ENCODE measurements at places on chromosomes 2 and 18.

- no peak for DNase-seq
These were observed 114.3 kb upstream of the MGAT5 start for GRCh38 chr2:134139611-134140010.

GRCh38 chr18:40415176-40415791 lies 1539.8 kb upstream of the PIK3C3 start:
- DNase-seq = no peak

DNA sequence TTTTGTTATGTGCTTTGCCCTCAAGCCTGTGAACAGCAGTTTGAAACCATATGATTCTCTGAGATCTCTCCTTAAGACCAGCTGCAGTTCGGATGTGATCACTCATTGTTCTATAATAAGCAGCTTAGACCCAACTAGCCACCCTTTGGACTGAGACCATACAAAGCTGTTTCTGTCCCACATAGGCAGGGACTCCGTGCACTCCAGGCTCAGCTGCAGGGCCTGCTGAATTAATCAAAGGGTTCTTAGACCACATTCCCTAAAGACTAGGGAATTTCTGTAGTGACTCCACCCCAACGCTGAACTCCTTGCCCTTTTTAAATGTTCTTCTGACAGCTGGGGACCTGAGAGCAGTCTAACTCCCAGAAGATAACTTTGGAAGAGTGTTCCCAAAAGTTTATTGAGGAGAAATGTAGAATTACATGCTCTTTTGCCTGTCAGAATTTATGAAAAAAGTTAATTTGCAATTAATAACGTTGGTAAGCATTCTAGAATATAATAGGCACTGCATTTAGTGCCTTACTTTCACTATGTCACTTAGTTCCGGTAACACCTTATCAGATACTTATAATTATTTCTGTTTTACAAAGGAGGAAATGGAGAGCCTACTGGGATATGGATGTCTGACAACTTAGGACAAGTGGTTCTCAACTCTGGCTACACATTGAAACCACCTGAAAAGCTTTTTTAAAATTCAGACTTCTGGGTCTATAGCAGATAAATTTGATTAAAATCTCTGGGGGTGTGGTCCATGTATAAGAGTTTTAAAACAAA lies 42.3 kb downstream of the GULP1 start:
- DNase-seq = no peak

- DNase-seq = peak; percentile 31
These were observed 109.7 kb downstream of the FOXI3 start for GRCh38 chr2:88342749-88343148.

- DNase-seq = no peak
These were observed 52.5 kb upstream of the EML6 start for GRCh38 chr2:54671010-54671409.

DNA sequence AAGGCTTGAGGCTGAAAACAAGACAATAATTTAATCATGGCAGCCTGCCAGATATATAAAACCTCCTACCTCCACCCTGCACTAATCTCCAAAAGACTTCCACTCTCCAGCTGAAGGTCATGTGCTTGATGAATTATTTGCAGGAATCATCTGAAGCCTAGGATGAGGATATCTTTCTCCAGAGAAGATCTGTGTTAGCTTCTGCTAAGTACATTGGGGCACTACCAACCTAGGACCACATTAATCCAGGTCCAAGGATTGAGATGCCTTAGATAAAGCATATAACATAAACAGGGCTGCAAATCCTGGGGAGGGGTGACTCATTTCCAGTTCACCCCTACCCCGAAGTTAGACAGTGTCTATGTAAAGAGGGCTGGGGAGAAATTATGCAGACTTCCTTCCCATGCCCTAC lies 80.5 kb upstream of the FRZB start:
- no peak for DNase-seq

DNA sequence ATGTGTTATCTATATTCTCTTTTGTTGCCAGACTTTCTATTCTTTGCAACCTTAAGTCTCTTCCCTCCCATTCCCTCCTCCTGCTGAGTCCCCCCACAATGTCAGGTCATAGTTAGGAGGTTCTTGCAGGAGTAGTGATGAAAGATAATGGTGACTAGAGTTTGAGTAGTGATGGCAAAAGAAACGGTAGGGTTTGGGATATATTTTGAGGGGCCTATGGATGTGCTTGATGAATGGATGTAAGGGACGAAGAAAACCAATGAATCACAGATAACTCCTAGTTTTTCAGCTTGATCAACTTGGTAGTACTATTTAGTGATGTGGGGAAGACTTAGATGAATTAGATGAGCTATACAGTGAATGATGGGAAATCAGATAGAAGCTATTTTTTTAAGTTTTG lies 21.0 kb downstream of the EML4 start:
- DNase-seq = no peak

GRCh38 chr2:85706599-85707296 lies 12.6 kb downstream of the GNLY start:
- DNase-seq = peak; percentile 85

- DNase-seq = peak; percentile 60
These were observed 11.0 kb downstream of the TBR1 start for GRCh38 chr2:161426922-161427663.

GRCh38 chr2:213253162-213253561 lies 31.1 kb upstream of the SPAG16 start:
- DNase-seq = no peak

GRCh38 chr2:11688222-11689069 lies 18.5 kb upstream of the NTSR2 start:
- DNase-seq = peak; percentile 96

- DNase-seq = no peak
These were observed 100.6 kb downstream of the ANTXR1 start for GRCh38 chr2:69113627-69114026.

GRCh38 chr2:17520761-17521160 lies 2.5 kb upstream of the RAD51AP2 start:
- DNase-seq = no peak

GRCh38 chr2:29025711-29026110 lies 44.6 kb downstream of the TOGARAM2 start:
- DNase-seq = no peak

DNA sequence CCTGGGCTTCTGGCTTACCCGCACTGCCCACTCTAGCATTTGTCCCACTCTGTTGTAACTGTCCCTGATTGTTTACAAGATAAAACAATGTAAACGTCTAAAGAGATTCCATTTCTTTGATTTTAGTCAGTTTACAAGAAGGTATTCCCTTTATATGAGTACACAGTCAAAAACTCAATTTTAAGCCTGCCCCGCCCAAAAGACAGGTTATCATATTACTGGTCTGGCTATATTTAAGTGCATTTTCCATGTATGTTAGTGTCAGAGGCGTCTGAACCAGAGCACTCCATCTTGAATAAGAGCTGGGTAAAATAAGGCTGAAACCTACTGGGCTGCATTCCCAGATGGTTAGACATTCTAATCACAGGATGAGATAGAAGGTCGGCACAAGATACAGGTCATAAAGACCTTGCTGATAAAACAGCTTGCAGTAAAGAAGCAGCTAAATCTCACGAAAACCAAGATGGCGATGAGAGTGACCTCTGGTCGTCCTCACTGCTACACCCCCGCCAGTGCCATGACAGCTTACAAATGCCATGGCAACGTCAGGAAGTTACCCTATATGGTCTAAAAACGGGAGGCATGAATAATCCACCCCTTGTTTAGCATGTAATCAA lies 15.0 kb downstream of the GPR45 start:
- DNase-seq = no peak

GRCh38 chr18:8800876-8801262 lies 95.5 kb downstream of the MTCL1 start:
- DNase-seq = no peak

DNA sequence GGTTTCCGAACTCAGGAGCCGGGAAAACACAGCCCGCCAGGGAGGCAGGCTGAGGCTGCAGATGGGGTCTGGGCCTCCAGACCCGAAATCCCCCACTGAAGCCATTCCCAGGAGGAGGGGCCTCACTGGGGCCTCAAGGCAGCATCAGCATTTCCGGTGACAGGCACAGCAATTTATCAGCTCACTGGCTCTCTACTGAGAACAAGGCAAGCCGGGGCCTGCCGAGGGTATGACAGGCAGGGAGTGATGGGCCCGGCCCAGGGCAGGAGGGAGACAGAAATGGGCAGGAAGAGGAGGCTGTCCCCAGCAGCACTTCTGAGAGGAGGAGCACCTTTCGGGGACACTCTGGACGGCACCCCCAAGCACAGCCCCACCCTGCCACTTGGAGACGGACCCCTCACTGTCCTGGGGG lies 12.5 kb downstream of the SDC1 start:
- DNase-seq = no peak

DNA sequence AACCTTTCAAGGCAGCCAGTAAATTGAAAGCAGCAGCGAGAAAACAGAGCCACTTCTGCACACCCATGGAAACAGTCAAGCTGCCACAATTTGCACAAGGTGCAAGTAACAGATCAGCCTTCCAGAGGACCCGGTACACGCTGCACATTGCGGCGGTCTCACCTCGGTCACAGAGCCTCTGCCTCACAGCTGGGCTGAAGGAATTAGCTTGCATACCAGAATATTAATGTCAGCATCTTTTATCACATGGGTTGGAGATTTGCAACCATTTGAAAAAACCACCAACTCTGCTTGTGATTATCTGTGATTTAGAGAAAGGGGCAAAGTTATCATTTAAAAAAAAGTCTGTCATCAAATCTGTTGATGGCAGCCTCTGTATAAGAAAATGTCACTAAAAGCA lies 330.5 kb upstream of the TCF4 start:
- DNase-seq = no peak

DNA sequence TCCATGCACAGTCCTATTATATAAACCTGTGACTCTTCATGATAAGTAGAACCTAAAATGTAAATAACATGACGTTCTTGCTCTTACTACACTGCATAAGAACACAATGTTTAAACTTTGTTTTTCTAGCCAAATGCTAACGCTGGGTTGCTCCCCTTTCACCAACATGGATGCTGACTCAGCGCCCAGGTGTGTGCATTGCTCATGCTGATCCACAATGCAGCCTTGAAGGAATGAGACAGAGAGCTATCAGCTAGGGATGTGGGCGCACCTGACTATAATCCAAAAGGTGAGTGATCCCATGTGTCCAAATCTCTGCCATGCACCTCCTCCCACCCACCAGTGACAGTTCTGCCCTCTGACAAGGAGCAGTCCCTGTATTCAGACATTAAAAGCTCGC lies 235.0 kb downstream of the IRS1 start:
- no peak for DNase-seq

- no peak for DNase-seq
These were observed 345.6 kb downstream of the MYCN start for GRCh38 chr2:16285813-16286510.

DNA sequence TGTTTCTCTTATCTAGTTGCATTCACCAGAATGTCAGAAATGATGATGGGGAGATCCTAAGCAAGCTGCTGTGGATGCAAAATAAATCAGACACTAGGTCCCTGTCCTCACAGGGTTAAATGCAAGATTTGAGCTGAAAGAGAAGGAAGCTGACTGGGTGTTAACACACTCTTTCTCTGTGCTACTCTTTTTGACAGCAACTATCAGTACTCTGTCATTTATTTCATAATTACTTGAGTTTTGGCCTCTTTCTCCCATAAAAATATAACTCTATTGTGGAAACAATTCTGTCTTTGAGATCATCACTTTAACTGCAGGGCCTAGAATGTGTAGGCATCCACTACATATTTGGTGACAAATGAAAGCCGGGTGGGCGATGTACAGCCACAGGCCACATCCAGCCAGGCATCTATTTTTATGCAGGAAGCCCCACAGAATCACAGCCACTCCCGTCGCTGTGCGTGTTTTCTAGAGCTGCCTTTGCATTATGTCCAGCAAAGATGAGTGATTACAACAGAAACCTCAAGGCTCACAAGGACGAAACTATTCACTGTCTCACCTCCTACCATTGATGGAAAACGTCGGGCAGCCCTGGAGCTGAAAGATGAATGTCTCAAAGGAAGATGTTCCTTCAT lies 849.0 kb downstream of the RNF144A start:
- DNase-seq = no peak

- DNase-seq = peak; percentile 45
These were observed 34.2 kb downstream of the ATOH8 start for GRCh38 chr2:85787981-85788340.

- peak; percentile 34 for DNase-seq
These were observed 19.6 kb upstream of the MC5R start for GRCh38 chr18:13804305-13804704.

DNA sequence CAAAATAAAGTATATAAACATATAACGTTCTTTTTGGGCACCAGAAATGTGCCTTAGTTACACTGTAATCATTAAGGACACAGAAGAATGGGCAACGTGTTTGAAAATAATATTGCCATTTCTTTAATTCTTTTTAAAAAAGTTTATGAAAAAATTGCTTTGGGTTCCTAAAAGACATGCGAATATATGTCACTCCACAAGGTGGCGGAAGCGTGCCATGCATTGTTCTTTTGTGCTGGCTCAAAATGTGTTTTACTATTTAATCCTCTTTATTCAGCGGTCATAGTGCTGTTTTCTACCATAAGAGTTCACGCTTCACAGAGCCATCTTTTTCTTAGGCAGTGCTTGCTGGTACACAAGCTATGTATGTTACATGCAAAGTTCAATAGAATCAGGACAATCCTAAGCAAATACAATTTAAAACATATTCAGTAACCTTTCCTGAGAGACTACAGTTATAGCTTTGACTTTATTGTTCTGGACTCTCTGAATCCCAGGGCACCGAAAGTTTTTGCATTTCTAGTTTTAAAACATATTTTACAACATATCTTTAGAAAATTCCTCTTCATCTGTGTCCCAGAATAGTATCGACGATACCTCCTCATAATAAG lies 147.8 kb upstream of the ERBB4 start:
- peak; percentile 87 for DNase-seq

DNA sequence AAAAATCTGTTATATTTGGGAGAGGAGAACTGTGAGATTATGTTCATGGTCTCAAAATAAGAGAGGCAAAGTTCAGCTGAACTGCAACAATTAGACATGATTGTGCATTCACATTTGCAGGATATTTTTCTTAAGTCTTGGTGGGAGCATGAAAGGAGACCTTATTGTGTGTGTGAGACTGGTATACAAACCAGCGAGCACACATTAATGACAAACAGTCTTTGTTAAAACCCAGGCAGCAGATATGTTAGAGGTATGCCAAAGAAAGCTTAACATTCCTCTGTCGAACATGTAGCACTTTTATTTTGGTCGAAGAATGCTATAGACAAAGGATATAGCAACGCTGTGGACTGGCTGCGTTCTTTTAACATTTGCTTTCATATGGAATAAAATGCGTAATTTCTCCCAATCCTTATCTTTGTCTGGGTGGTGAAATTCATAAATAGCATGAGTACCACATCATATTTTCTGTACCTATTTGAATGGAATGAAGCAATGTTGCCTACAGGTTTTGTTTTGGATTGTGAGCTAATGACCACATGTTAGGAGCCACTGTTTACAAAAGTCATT lies 88.4 kb downstream of the ICOS start:
- no peak for DNase-seq

GRCh38 chr2:127414638-127415592 lies 3.3 kb upstream of the PROC start:
- no peak for DNase-seq

Data from lower leg skin (tissue), 4 donors.